ENCODE measurements at places on chromosomes 5 and 9. TPM values are rescaled to one million over a fixed set of nuclear protein-coding genes. Genes with fewer than 3 reads are reported as not detected.

DNA sequence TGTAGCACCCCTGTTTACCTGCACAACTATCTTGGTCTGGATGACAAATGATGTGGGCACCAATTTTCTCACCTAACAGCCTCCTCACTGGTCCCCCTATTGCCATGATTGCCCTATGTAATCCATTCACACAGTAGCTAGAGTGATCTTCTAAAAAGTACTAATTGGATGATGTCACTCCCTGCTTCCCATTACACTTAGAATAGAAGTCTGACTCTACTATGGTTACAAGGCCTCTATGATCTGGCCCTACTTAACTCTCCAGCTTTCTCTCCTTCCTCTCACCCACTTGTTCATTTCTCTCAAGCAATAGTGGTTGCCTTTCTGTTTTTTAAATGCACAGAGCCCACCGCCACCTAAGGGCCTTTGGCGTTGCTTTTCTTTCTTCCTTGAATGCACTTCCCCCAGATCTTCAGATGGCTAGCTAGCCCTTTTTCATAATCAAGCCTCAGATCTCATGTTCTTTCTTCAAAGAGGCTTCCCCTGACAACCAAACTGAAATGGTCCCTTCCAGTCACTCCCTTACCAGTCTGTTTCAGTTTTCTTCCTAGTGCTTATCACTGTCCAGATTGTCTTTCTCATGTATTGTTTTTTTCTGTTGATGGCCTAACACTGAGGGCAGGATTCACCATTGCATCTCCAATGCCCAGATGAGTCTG lies 8.7 kb downstream of the IGIP start:
- DNase-seq = no peak

DNA sequence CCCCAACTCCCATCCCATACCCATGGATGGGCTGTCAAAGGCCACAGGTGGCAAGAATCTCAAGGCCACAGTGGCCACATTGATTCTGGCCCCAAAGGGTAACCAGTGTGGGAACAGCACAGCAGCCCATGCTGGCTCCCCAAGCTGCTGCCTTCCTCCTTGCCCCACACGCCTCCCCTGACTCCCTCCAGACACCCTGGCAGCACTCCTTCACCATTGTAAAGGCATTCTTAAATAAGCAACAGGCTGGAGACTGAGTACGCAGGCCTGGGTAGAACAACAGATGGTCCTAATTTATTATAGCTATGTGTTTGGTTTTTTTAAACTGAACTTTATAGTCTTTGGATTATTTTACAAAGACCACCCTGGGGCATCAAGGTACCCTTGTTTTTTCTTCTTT lies 158.8 kb downstream of the TSSK1B start:
- no peak for DNase-seq

- no peak for DNase-seq
Measured at GRCh38 chr5:136014049-136015002, 14.5 kb upstream of the TGFBI start.

Gene FRMD3
- 23.8 TPM for total RNA-seq

Gene SUSD3
- 2.0 TPM for total RNA-seq

Gene SLC45A2
- total RNA-seq = 0.75 TPM

Gene TTC39B
- total RNA-seq = 45.3 TPM

Gene FOXD4L3
- total RNA-seq = not detected

- DNase-seq = no peak
Measured at GRCh38 chr5:81151546-81151945, 81.6 kb upstream of the CKMT2 start.

Gene NTRK2
- total RNA-seq = 2.5 TPM

Gene CYSRT1
- 0.47 TPM for total RNA-seq

GRCh38 chr9:80644044-80644443 lies 1045.3 kb downstream of the TLE1 start:
- no peak for DNase-seq

DNA sequence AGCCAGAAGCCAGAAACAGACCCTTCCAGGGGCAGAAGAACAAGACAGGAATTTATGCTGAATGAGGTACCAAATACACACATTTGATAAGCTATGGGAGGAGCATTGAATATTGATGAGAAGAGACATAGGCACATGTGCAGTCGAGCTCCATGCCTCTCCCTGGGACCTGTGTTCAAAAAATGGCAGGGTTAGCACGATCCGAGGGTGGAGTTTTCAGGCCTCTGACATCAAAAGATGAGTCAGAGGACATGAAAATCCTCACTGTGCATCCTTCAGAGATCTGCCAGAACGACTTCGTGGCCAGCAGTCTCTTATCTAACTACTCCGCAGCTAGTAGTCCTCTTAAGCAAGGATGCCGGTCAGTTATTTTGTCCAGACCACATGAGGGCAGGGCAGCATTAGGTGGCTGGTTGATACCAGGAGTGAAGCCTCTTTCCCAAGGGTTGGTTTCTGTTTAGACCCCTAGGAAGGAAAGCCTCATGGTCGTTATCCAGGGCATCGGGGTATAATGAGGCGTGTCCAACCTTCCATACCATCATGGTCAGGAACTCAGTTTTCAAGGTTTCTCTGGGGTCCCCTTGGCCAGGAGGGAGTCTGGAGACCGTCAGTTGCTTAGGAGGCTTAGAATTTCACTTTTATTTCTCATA lies 11.6 kb upstream of the CMBL start:
- DNase-seq = no peak

DNA sequence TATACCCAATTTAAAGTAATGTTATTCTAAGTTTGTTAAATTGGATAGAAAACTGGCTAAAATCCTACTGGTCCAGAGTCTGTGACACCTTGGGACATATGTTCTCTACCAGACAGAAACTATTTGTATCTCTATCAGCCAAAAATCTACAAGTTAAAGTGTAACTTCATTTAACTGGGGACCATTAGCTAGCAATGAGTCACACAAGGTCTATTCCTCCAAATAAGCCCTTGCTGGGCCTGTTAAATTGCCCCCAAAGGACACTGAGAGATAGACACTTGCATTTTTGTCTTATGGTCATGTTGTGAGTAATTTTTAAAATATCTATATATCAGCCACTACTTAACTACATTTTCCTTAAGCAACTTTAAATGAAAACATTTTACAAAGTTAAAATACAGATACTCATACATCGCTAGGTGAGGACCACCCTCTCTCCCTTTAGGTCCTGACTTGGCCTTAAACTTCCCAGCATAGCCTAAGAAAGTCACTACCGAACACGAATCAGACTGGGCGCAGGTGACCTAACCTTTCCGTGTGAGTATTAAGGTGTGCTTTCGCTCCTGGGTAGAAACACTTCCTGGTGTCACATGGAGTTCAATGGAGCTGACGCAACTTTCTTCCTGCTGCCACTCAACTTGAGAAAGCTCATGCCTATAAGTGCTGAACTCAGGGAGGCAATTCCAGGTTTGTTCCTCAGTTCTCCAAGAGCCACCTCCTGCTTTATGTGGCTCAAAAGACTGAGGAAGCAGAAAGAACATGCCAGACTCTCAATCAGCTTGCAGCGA lies 249.1 kb downstream of the DIRAS2 start:
- DNase-seq = no peak

GRCh38 chr5:147504011-147504410 lies 5.9 kb downstream of the DPYSL3 start:
- no peak for DNase-seq

- DNase-seq = no peak
Measured at GRCh38 chr5:61802456-61802855, 470.4 kb downstream of the ZSWIM6 start.

Gene OSMR
- total RNA-seq = 6.9 TPM

GRCh38 chr5:170114271-170114670 lies 8.6 kb downstream of the FOXI1 start:
- DNase-seq = no peak

Gene STING1
- 55.6 TPM for total RNA-seq

DNA sequence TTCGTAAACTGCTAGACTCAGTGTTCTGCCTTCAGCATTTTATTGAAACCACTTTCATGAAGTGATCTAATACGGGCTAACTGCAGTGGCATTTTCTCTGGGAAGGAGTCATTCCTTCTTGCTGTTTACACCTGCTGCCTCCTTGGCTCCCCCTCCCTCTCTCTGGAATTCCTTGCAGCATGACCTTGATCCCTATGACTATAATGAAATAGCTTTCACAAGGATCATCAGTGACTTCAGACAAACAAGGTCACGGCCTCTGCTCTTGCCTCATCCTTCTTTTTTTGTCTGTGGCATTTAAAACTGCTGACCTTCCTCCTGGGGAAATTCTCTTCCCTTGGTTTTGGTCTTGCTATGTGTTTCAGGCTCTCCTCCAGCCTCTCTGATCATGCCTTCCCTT lies 90.2 kb downstream of the ZNF462 start:
- DNase-seq = no peak

GRCh38 chr5:14211818-14212803 lies 69.0 kb downstream of the TRIO start:
- peak; percentile 45 for DNase-seq

Gene PPP2CA
- total RNA-seq = 119 TPM

- DNase-seq = peak; percentile 87
Measured at GRCh38 chr5:1103505-1104326, 8.1 kb downstream of the SLC12A7 start.

Gene EIF4E1B
- not detected for total RNA-seq

- no peak for DNase-seq
Measured at GRCh38 chr5:136021016-136021405, 7.8 kb upstream of the TGFBI start.

GRCh38 chr9:115000217-115000639 lies 69.8 kb upstream of the TNFSF8 start:
- DNase-seq = no peak

GRCh38 chr9:14051419-14051818 lies 262.5 kb downstream of the NFIB start:
- DNase-seq = no peak

DNA sequence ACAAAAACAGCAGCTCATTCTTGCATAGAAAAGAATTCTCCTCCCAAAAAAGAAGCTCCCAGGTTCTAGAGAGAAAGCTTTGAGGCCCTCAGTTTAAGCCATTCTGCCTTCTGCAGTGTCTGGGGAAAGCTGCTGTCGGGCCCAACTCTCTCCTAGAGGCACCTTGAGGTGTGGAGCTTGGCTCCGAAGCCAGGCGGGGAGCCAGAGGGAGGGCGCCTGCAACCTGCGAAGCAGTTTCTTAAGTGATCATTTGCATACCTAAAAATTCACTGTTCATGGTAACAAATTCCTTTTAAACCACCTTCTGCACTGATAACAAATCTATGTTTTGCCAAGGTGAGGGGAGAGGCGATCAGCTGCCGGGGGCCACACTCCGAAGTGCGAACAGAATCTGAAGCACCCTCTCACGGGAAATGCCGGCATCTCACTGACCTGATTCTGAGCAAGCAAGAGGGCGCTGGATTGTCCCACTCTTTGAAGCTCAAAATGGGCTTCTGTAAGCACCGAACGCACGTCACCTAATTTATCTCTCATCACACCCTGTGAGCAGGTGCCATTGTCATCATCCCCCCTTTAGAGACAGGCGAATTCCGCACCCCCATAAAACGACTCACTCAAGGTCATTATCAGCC lies 86.1 kb downstream of the GTF3C4 start:
- no peak for DNase-seq

Gene IL3
- total RNA-seq = not detected

DNA sequence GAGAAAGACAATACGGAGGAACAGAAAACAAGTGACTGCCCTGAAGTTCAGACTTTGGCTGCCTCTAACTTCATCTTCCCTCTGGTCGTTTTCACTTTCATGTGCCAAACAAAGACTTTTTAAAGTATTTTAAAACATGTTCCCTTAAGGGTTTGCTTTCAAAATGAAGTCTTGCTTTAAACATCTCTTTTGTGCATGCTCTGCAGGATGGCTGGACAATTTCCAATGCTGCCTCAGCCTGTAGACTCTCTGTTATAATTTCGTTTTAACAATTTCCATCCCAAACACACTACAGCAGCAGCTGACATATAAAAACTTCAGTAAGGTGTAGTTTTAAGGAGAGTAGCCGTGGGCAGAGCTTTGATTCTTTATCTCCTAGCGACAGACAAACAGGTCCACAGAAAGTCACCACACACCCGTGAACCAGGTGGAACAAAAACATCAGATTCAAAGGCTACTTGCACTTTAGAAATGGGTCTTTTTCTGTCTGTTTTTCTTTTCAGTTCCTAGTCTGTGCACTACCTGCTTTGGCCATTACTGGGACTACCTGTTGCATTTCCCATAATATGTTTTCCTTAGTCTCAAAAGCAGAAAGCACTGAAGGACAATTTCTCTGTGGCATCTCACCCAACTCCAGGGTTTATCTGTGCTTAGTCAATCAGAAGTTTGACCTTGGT lies 308.9 kb downstream of the DTWD2 start:
- DNase-seq = no peak

DNA sequence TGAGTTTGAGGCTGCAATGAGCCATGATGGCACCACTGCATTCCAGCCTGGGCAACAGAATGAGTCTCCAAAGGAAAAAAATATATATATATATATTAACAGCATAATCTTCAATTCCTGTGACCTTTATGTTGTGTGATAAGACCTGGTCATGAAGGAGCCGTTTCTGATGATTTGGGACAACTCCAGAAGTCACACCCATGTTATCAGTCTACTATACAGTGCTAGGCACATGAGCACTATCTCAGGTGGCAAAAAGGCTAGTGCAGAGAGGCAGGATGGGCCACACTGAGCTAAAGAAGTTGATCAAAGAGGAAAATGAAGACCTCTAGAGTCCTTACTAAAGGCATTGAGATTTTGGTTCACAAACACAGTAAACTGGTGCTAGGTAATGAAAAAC lies 205.0 kb upstream of the RAD23B start:
- DNase-seq = no peak

DNA sequence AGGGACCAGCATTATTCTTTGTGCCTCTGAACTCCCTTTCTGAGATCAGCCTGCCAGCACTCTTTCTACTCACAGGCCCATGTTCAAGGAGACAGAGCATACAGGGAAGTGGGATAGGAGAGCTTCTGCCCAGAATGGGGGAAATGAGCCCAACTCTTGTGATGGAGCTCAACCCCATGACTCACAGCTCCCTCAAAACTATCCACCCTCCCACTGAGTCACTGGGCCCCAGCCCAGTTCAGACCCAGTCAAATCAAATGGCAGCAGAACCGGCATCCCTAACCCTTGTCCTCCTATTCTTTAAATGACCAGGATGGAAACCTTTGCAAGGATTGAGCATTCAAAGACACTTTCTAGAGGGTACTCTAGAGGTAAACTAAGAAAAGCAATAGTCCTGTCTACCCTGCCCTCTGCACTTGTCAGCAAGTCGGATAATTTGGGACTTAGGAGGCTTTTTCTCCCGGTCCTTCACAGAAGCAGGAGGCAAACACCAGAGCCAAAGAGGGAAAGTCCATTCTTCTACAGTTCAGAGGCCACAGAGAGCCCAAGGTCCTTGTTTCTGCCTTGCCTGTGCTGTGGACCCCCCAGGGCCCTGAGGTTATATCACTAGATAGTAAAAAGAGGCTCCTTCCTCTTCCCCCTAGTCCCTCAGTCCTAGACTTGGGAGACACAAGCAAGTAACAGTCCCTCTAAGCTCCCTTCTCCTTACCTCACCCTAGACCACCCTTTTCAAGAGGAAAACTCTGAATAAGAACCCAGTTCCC lies 3.2 kb downstream of the ATOSB start:
- DNase-seq = peak; percentile 32

Data from left colon (tissue), 2 donors.